ELR (cell line): ENCODE measurements at places on chromosomes 4 and X.
A peak's percentile ranks its signal among the peaks of the same experiment; 100 is the strongest.

DNA sequence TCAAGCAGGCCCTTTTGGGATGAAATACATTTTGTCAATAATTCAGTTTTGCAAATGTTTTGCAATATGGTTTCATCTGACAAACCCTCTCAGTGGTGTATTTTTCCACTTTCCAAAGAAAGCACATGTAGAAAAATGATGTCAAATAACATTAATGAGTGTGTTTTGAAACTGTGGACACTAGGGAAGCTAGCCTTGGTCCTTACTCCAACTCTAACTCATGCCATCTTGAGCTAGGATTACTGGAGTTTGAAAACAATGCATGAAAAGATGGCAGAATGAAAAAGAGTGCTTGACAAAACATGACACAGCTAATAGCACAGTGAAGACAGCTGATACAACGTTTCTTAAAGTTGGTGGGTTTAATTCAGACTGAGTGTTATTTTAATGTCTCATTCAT lies 41.4 kb downstream of the HAND2 start:
- DNase-seq = no peak

GRCh38 chrX:348461-349117 lies 30.0 kb upstream of the GTPBP6 start:
- DNase-seq = no peak

DNA sequence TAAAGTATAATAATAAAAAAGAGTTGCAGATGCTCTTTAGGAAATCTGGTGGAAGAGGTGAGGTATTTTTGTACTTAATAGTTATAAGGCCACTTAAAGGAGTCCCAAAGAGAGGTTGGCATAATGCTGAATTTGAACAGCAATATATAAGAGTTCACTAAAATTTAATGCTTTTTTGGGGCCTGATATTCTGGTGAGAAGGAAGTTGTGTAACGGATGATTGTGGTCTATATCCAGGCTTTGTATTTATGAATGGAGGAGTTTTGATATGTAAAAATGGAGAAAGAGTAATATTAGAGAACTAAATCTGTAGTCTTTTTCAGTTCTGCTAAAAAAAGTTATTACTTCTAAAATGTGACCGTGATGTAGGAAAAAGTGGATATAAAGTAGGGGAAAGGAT lies 20.4 kb downstream of the BMP2K start:
- no peak for DNase-seq

DNA sequence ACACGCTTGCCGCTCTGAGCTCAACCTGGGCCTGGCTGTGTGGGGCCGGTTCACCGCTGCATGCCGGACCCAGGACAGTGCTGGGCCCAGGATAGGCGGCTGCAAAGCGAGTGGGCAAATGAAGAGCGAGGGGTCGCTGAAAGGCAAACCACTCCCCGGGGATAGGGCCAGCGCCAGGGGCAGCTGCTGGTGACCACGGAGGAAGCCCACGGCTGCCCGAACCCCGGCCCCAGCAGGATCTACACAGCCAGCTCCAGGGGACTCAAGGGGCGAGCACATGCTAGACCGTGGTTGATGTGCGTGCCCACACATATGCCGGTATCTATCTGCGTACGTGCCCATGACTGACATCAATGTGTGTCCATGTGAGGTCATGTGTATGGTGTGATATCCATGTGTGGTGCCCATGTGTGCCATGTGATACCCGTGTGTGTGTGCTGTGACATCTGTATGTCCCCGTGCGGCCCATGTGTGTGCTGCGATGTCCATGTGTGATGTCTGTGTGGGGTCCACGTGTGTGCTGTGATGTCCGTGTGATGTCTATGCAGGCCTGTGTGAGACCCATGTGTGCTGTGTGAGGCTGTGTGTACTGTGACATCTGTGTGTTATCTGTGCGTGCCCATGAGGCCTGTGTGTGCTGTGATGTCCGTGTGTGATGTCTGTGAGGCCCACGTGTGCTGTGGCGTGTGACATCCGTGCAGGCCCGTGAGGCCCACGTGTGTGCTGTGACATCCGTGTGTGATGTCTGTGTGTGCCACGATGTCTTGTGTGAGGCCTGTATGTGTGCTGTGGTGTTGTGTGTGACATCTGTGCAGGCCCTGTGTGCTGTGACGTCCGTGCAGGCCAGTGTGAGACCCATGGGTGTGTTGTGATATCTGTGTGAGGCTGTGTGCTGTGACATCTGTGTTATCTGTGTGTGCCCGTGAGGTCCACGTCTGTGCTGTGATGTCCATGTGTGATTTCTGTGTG lies 24.8 kb downstream of the CTBP1 start:
- DNase-seq = no peak

DNA sequence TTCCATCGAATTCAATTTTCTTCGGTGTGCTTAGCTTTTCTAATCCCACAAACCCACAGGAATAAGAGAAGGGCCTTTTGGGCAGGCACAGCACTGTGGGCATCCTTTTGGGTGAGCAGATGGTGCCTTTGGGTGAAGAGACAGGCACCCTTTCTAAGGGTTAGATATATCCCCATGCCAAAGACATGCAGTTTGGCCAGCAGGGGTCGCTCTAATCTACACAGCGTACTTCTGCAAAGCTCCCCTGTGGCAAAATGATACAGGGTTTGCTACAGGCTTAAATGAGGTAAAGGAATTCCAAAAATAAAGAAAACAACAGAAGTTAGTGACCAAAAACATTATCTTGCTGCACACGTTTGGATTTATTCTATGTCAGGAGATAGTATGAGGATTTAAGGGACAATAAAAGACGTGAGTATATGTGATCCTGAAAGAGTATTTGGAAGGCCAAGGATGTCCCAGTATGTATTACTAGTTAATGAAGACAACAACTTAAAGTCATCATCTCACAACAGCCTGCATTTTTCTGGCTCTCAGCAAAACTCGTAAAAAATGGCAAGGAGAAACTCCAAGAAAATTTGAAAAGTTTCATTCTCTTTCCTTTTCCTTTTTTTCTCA lies 49.5 kb downstream of the PHEX start:
- DNase-seq = peak; percentile 62

GRCh38 chrX:17848545-17849265 lies 12.4 kb downstream of the RAI2 start:
- DNase-seq = no peak

GRCh38 chr4:69984030-69984443 lies 11.7 kb upstream of the STATH start:
- DNase-seq = no peak
